ENCODE measurements at places on chromosomes 5 and 9. TPM values are rescaled to one million over a fixed set of nuclear protein-coding genes. Genes with fewer than 3 reads are reported as not detected.

GRCh38 chr5:31754741-31755675 lies 116.1 kb downstream of the PDZD2 start:
- DNase-seq: no peak
- H3K27ac ChIP-seq: no peak overlapping the region
- no peak overlapping the region for H3K4me3 ChIP-seq
- H3K4me1 ChIP-seq: no peaks in the 10 kb centered on the region
- no peaks in the 10 kb centered on the region for H3K27me3 ChIP-seq

DNA sequence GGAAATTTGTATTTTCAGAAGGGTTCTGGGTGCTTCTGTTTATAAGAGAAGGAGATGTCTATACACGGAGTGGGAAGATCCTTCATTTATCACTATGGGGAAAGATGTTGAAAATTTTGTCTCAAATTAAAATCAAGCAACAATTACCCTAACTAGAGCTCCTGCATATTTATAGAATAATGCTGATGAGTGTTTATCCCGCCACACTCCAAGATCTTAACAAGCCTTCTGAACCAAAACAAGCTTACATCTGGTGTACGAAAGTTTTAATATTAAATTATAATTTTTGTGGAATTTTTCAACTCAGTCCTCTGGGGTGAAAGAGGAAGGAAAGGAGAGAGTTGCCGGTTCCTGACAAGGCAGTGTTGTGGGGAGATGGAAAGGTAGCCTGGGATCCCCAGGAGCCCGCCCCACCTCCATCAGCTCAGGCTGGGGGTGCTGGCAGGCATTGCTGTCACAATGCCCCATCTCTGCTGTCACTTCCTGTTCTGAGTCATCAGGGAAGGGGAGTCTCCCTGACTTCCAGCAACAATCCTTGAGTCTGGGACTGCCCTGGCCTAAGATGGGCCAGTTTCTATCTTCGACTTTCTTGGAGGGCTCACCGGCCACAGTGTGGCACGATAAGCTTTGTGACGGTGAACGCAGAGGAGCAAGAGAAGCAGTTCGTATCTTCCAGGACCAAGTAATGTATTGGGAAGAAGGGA lies 64.5 kb downstream of the ERAP1 start:
- no peak overlapping the region for H3K4me3 ChIP-seq
- H3K4me1 ChIP-seq: no peaks in the 10 kb centered on the region
- H3K36me3 ChIP-seq: peaks cover 14% of the 10 kb centered on the region
- peak; percentile 28 for DNase-seq
- peak overlapping the region; percentile 11 for H3K27ac ChIP-seq
- H3K27me3 ChIP-seq: no peaks in the 10 kb centered on the region

DNA sequence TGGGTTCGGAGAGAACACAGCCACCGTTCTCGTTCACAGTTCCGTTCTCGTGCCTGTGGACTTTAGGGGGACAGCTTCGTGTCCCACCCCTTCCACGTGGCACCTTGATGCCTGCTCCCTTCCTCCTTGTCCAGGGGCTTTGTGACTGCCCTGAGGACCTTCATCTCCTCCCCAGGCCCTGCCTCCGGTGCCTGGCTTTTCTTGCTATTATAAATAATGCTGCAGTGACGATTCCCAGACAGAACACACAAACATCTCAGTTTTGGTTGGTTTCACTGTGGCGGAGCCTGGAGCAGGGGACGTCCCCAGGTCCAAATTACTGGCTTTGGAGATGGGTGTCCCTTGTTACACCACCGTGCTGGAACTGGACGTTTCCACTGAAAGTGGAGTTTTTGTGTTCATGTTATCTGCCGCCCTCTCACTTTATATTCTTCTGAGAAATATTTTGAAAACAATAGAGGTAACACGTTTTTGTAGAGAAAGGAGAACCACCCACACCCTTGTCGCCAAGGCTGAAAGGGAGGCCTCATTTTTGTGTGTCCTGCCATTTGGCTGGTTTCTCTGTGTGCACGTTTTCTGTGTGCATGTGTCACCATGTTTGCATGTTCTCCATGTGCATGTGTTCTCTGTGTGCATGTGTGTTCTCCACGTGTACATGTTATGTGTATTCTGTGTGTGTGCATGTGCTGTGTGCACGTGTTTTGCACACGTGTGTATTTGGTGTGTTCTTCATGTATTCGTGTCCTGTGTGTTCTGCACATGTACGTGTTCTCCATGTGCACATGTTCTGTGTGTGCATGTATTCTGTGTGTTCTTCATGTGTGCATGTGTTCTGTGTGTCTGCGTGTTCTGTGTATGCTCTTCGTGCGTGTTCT lies 24.2 kb downstream of the WNK2 start:
- no peaks in the 10 kb centered on the region for H3K36me3 ChIP-seq
- H3K4me1 ChIP-seq: peaks cover 22% of the 10 kb centered on the region
- H3K4me3 ChIP-seq: no peak overlapping the region

DNA sequence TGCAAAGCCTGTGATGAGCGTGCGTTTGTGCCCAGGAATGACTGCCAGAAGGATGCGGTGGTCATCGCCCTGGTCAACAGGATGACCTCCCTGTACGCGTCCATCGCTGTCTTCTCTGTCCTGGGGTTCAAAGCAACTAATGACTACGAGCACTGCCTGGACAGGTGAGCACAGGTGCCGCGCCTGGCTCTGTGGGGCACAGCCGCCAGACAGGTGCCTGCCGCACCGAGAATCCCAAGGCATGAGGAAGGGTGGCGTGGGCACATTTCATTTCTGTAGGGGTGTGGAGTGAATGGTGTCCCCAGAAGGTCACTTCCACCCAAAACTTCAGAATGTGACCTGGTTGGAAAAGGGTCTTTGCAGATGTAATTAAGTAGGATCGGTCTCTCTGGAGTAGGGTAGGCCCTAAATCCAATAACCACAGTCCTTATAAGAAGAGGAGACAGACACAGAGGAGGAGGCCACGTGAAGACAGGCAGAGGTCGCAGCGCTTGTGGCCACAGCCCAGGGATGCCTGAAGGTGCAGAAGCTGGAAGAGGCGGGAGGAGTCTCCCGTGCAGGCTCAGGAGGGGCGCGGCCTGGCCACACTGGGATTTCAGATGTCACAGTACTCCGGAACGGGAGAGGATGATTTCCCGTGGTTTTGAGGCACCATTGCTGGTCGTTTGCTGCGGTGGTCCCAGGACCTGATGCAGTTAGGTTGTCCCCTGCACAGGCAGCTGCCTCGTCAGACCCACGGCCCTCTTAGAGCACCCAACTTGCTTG lies 15.5 kb downstream of the SLC6A18 start:
- H3K27ac ChIP-seq: peak overlapping the region; percentile 47
- no peaks in the 10 kb centered on the region for H3K36me3 ChIP-seq
- H3K4me1 ChIP-seq: peaks cover 5% of the 10 kb centered on the region

DNA sequence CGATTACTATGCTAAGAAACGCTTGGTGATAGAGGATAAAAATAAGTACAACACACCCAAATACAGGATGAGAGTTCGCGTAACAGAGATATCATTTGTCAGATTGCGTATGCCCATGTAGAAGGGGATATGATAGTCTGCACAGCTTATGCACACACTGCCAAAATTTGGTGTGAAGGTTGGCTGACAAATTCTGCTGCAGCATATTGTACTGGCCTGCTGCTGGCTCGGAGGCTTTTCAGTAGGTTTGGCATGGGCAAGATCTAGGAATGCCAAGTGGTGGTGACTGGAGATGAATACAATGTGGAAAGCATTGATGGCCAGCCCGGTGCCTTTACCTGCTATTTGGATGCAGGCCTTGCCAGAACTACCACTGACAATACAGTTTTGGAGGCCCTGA lies 208.4 kb downstream of the PDZD2 start:
- no peak overlapping the region for H3K4me3 ChIP-seq
- no peaks in the 10 kb centered on the region for H3K27me3 ChIP-seq
- no peak overlapping the region for H3K27ac ChIP-seq
- H3K36me3 ChIP-seq: no peaks in the 10 kb centered on the region

DNA sequence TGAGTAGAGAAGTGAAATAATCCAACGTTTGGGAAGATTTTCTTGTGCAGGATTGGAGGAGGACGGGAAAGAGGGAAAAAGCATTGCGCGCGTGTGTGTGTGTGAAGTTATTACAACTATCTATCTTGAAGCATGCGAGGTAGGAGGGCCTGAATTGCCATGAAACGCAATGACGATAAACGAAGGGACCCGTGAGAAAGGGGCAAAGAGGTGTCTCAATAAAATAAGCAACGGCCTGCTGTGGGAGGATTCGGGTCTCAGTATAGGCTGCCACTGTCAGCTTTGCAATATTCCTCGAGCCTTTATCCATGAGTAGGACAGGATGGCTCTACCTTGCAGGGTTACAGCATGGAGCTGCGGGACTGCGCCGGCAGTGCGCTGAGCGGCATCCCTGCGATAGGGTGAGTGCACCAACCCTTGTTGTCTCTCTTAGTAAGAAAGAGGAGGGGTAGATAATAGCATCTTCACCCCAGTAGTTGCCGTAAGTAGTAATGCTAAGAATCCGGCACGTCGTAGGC lies 631 bp upstream of the RCL1 start:
- no peaks in the 10 kb centered on the region for H3K27me3 ChIP-seq
- peak; percentile 27 for DNase-seq
- H3K4me3 ChIP-seq: peak overlapping the region; percentile 90
- no peak overlapping the region for H3K27ac ChIP-seq
- no peaks in the 10 kb centered on the region for H3K4me1 ChIP-seq
- H3K36me3 ChIP-seq: no peaks in the 10 kb centered on the region

- no peak overlapping the region for H3K4me3 ChIP-seq
- no peak overlapping the region for H3K27ac ChIP-seq
- no peaks in the 10 kb centered on the region for H3K4me1 ChIP-seq
- DNase-seq: no peak
Measured at GRCh38 chr5:137186759-137187461, 312.2 kb downstream of the SPOCK1 start.

DNA sequence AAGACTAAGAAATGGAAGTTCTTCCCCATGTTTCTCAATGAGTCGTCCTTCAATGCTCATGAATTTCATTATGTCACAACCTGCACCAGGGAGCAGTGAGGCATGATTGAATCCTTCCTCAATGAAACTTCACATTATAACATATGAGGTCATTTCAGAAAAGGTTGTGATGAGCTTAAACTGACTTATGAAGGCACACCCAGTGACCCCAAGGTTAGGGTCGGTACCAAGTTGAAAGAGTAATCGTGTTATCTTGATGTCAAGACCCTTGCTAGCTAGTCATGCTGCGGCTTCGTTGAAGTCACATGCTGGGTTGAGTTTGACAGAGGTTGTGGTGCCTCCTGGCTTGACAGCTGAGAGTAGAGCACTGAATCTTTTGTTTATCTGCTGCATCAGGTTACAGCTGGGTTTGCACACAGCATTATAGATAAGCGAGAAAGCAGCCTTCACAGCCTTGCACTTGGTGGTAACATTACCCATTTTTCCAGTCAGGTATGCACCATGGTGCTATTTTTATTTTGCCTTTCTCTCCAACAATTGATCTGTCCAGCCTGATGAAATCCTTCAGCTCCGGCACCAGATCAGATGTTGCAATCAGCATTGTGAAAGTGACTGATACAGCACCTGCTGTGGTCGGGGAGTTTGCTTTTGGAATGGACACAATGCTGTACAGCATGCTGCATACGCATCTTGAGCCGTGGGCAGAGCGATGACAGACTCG lies 133.2 kb downstream of the ERCC6L2 start:
- no peaks in the 10 kb centered on the region for H3K36me3 ChIP-seq
- H3K27me3 ChIP-seq: no peaks in the 10 kb centered on the region
- no peaks in the 10 kb centered on the region for H3K4me1 ChIP-seq
- H3K27ac ChIP-seq: no peak overlapping the region
- DNase-seq: no peak

- H3K4me3 ChIP-seq: no peak overlapping the region
- DNase-seq: no peak
- no peak overlapping the region for H3K27ac ChIP-seq
- H3K36me3 ChIP-seq: no peaks in the 10 kb centered on the region
- no peaks in the 10 kb centered on the region for H3K4me1 ChIP-seq
Measured at GRCh38 chr9:2496934-2497333, 124.7 kb upstream of the VLDLR start.

DNA sequence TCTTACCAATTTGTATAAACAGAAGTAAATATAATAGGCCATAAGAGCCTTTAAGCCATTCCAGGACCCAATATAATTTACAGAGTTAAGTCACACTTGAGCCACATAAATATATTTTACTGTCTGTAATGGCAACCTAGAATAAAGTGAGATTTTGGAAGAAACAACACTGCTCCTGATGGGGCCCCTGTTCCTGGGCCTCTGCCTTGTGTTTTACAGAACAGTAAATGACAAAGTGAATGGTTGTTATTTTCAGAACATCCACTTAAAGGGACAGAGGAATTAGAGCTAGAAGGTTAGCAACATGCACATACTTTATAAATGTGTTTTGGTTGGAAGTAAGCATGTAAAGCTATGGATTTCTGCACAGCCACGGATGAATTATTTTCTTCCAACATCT lies 3.6 kb downstream of the PTGER4 start:
- no peaks in the 10 kb centered on the region for H3K36me3 ChIP-seq
- H3K27me3 ChIP-seq: no peaks in the 10 kb centered on the region
- H3K4me3 ChIP-seq: peak overlapping the region; percentile 63
- peaks cover 6% of the 10 kb centered on the region for H3K4me1 ChIP-seq

- H3K36me3 ChIP-seq: no peaks in the 10 kb centered on the region
- H3K4me1 ChIP-seq: peaks cover 5% of the 10 kb centered on the region
- H3K27me3 ChIP-seq: no peaks in the 10 kb centered on the region
- no peak overlapping the region for H3K4me3 ChIP-seq
- DNase-seq: peak; percentile 88
Measured at GRCh38 chr5:160929360-160929759, 77.3 kb upstream of the ATP10B start.

GRCh38 chr5:141095263-141095641 lies 837 bp downstream of the PCDHB2 start:
- H3K4me1 ChIP-seq: no peaks in the 10 kb centered on the region
- no peak overlapping the region for H3K27ac ChIP-seq
- DNase-seq: no peak
- no peaks in the 10 kb centered on the region for H3K36me3 ChIP-seq

GRCh38 chr5:57232293-57233033 lies 58.6 kb downstream of the GPBP1 start:
- H3K27me3 ChIP-seq: no peaks in the 10 kb centered on the region
- no peak overlapping the region for H3K4me3 ChIP-seq
- no peak for DNase-seq
- H3K4me1 ChIP-seq: peaks cover 7% of the 10 kb centered on the region
- peaks cover 5% of the 10 kb centered on the region for H3K36me3 ChIP-seq
- peak overlapping the region; percentile 25 for H3K27ac ChIP-seq

DNA sequence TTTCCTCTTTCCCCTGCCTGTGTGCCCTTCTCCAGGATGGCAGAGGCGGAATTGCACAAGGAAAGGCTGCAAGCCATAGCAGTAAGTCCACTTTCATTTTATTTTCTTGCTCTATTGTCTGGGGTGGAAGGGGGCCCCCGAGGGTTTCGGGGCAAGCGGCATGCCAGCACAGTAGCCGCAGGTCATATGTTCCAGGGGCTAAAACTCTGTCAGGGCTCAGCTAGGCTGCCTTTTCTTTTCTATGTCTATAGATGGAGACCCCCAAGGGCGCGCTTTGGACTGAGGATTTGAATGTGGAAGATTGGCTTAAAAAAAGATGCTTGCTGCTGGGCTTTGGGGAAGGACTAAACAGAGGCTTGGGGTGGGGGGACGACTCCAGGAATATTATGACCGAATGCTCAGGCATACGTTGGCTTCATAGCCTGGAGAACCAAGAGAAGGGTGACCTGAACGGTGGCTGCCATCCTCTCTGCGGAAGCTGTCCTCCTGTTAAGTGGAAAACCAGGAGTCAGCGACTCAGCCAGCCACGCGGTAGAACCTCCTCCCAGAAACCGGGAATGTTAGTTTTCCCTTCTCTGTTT lies 545 bp downstream of the PALM2AKAP2 start:
- no peak overlapping the region for H3K27ac ChIP-seq
- H3K27me3 ChIP-seq: no peaks in the 10 kb centered on the region
- H3K36me3 ChIP-seq: no peaks in the 10 kb centered on the region
- DNase-seq: no peak
- H3K4me1 ChIP-seq: no peaks in the 10 kb centered on the region

RLN1 gene
- 0.59 TPM for total RNA-seq

TRIM41 gene
- total RNA-seq: 22.2 TPM

PRELID2 gene
- total RNA-seq: 105 TPM

ECSCR gene
- total RNA-seq: 2.2 TPM

CENPH gene
- total RNA-seq: 5.9 TPM

SLC25A2 gene
- 0.21 TPM for total RNA-seq
